ENCODE measurements at places on chromosomes 4 and X. TPM values are rescaled to one million over a fixed set of nuclear protein-coding genes. Genes with fewer than 3 reads are reported as not detected.

Gene MAGEA4
- total RNA-seq: not detected

Gene GAB3
- 0.25 TPM for total RNA-seq

Gene STBD1
- total RNA-seq: 6.7 TPM

Gene TMEM35A
- total RNA-seq: 0.76 TPM

Gene CXorf49
- not detected for total RNA-seq

Gene FREM3
- not detected for total RNA-seq

Gene TNMD
- not detected for total RNA-seq

Gene LGI2
- not detected for total RNA-seq

Gene KLKB1
- total RNA-seq: not detected

DNA sequence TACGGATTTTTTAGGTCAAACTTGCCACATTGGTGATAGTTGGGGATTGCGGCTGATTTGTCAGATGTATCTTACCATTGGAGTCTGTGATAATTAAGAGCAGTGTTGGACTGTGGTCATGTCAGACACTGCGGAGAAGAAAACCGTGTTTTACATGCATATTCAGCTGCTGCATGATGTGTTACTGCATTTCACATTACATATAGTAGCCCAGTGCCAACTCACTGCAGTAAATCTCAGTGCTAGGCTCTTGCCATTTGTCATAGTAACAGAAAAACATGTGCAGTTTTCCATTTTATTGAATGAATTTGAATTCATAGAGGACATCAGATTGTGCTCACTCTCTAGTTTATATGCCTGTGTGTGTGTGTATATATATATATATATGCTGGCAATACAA, 543.7 kb downstream of the IL1RAPL1 start:
- no peak for DNase-seq

DNA sequence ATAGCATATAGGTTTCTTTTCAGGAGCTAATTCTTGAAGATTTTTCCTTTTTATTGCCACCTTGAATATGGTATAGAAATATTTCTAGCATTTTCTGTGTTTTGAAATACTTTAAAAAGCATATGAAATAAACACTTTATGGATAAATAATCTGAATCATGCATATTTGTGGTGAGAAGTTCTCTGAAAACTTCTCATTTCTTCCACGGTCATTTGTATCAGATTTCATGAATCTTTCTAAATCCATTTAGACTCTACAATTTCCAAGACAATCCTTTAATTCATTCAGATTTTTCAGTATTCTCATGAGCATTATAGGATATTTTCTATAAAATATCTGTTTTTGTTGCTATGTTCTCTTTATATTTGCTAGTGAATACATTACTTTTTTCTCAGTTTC, 16.2 kb upstream of the CA5B start:
- DNase-seq: peak; percentile 38

DNA sequence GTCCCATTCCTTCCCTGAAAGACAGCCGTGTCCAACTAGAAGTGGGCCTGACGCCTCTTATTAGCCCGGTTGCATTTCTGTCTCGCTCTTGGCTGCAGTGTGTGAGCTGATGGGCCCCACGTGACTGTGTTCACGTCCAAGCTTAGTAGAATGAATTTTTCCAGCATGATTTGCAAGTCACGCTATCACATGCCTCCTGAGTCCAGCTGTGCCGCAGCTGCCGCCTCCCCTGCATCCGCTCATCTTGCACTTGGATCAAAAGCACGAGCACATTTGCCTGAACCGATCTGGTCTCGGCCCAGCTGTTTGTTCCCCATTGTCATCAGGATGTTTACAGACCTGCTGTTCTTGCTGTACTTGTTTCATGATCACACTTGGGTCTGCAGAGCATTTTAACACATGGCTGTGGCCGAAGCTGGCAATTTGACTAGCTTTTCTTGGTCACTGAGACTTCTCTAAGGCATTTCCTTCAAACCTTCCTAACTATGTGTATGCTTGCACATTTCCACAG, 126.5 kb downstream of the KIT start:
- DNase-seq: peak; percentile 96

GRCh38 chrX:112874175-112874574, 33.5 kb upstream of the AMOT start:
- DNase-seq: peak; percentile 24

DNA sequence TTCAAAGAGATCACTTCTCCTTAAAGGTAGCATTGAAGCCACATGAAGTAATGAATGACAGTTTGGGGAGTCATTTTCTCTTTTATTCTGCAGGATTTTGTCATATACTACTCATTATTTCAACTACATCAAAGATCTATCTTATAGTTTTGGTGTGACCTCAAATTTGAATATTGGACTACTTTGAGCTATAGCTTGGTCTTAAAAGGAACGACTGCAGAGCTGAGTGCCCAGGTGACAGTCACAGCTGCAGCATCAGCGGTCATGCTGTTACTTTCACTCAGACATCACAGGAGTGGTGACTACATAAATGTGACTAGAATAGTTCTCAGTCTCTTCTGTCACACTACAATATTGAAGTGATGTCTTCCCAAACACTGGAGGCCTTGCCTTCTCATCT, 10.7 kb upstream of the SPCS3 start:
- no peak for DNase-seq

DNA sequence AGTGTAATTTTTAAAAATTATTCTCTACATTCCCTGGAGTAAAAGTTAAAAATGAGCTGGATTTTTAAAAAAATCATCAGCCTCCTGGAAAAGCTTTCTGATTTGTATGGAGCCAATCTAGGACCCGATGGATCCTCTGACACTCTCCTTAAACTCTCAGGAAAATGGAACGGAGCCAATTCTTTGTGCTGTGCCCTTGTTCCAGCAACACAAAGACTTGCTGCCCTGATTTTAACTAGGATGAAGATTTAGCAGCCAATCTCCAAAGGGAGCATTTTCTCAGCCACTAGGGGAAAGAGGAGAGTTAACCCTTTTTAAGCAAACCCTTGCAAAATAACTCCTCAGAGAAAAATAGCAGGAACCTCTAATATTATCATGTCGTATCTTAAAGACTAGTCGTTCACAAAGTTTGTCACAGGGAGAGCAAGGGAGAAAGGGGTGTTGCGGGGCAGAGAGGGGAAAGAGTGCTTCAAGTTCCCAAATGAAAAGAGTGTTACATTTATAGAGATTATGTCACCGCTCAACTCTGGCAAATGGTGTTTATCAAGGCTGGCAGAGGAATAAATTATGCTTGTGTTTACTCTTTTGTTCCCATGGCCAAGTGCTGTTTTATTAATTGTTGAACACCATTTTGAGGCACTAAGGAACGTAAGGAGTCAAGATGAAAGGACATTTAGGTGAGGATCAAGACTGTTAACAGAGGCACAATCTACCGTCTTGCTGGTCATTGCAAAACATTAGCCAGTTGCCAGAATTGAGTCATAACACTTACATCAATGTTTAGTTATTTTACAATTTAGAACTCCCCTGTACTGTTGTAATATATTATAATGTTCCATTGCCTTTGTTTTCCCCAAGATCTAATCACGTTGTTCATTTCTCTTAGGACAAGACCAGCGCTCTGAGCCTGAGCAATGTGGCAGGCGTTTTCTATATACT, 250.7 kb downstream of the THOC2 start:
- DNase-seq: peak; percentile 76

DNA sequence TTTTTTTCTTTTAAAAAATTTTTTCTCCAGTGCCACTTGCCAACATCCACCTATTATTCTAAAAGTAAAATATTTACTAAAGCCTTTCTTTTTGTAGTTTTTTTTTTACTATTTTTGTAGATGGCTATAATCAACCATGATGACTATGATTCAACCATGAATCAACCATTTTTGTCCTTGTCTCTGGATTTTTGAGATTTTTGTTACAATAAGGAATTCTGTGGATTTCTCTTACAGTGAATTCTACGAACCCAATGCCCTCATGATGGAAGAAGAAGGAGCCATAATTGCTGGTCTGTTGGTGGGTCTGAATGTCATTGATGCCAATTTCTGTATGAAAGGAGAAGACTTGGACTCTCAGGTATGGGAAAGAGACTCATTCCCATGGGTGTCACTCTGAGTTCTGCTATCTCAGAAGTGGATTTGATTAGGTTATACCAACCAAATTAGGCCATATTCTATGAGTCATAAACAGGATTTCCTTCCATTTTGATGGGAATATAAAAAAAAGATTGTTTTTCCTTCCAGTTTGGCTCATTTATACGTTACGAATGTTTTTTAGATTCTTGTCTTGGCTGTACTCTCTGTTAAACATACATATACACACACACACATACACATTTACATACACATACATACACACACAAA, 46.7 kb downstream of the RUFY3 start:
- peak; percentile 28 for DNase-seq

DNA sequence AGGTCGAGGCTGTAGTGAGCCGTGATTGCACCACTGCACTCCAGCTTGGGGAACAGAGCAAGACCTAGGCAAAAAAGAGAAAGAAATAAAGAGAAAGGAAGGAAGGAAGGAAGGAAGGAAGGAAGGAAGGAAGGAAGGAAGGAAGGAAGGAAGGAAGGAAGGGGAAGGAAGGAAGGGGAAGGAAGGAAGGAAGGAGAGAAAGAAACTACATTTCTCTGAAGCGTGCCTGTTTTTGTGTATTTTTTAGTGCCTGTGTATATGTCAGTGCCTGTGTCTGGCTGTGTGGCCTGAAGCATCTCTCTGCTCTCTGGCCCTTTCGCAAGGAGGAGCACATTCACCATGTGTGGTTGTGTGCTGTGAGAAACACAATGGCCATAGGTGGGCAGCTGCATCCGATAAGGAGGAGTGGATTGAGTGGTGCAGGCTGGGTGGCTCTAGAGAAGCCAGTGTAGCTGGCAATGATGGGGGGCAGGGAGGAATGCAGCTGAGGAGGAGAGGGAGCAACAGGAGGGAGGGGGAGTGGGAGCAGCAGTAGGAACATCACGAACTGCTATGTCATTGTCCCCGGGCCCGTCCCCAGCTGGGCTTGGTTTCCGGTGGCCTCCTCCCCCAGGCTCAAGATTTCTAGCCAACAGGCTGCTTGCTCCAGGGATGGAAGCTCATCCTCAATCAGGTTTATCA, 11.4 kb downstream of the SYN1 start:
- DNase-seq: no peak

DNA sequence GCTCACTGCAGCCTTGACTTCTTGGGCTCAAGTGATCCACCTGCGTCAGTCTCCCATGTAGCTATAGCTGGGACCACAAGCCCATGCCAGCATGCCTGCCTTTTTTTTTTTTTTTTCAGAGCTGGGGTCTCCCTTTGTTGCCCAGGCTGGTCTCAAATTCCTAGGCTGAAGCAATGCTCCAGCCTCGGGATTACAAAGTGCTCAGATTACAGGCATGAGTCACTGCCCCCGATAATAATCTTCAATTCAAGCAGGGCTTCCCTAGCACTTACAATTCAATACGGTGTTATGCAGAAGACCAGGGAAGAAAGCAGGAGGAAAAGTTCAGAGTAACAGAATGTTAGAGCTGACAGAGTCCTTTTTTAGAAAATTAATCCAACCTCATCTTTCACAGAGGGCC, 26.1 kb downstream of the OTOP1 start:
- DNase-seq: peak; percentile 9

GRCh38 chrX:25296850-25297249, 281.1 kb upstream of the ARX start:
- DNase-seq: no peak

- peak; percentile 56 for DNase-seq
Observed at GRCh38 chrX:103685396-103685795, 1.1 kb downstream of the MORF4L2 start.

GRCh38 chrX:74656079-74656745, 41.8 kb upstream of the RLIM start:
- peak; percentile 45 for DNase-seq

DNA sequence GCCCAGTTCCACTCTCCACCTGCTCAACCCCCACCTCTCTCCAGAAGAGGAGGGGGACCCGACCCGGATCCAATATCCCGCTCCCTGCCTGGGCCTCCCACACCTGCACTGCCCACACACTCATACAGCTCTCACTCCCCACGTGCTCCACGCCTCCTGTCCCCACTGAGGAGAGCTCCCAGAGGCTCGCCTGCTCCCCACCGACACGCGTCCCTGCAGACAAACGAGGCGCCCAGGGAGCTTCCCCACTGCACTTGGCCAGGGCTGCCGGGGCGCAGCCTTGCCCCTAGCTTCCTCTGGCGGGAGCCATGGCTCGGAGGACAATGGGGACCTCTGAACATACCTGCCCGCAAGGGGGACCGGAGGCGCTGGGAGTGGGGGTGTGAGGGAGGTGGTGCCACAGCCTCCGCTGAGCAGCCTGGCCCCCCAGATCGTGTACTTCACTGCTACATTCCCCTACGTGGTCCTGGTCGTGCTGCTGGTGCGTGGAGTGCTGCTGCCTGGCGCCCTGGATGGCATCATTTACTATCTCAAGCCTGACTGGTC, 5.0 kb downstream of the SLC6A8 start:
- DNase-seq: no peak

GRCh38 chrX:103533511-103534216, 14.4 kb upstream of the RAB40A start:
- peak; percentile 51 for DNase-seq

DNA sequence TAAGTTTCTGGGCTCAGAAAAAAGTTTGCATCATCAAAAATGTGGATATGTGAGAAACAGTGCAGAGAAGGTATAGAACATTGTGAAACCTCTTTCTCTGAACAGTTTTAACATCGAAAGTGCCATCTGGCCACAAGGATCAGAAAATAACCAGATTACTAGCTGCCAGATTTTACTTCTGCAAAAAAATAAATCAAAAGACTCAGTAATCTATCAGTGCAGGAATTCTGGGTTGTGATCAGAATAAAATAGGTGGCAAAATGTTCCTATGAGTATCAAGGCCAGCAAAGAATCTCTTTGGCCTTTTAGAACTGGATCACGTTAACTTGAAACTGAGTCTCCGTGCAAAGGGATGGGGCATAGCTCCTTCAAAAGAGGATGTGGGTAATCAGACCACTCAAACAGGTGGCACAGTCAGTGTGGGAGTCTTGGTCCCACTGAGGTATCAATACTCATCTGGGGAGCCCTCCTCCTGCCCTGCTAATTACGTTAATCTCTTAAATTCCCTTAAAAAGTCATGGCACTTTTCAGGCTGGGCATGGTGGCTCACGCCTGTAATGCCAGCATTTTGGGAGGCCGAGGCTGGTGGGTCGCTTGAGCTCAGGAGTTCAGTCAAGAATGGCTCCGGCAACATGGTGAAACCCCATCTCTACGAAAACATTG, 26.7 kb upstream of the RBM47 start:
- DNase-seq: no peak

- peak; percentile 59 for DNase-seq
Observed at GRCh38 chr4:105147553-105148161, 981 bp downstream of the TET2 start.

- no peak for DNase-seq
Observed at GRCh38 chr4:94698187-94698586, 59.6 kb upstream of the BMPR1B start.

DNA sequence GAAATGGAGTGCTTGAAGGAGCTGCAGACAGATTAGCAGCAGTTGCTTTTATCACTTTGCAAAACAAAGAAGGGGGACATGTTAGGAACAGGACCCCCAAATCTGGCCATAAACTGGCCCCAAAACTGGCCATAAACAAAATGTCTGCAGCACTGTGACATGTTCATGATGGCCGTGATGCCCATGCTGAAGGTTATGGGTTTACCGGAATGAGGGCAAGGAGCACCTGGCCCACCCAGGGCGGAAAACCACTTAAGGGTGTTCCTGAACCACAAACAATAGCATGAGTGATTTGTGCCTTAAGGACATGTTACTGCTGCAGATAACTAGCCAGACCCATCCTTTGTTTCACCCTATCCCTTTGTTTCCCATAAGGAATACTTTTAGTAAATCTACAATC, 79.6 kb upstream of the GC start:
- no peak for DNase-seq

- DNase-seq: peak; percentile 95
Observed at GRCh38 chr4:17142232-17142711, 243.8 kb upstream of the LDB2 start.

GRCh38 chrX:53354669-53355068, 67.8 kb downstream of the SMC1A start:
- peak; percentile 13 for DNase-seq
